Activated naive CD4-positive, alpha-beta T cell treated with anti-CD3 and anti-CD28 coated beads, Interleukin-2, amount 50 U/mL, for 72 hours (primary cell): ENCODE measurements at places on chromosomes 1 and 21. TPM values are rescaled to one million over a fixed set of nuclear protein-coding genes. Genes with fewer than 3 reads are reported as not detected.

DNA sequence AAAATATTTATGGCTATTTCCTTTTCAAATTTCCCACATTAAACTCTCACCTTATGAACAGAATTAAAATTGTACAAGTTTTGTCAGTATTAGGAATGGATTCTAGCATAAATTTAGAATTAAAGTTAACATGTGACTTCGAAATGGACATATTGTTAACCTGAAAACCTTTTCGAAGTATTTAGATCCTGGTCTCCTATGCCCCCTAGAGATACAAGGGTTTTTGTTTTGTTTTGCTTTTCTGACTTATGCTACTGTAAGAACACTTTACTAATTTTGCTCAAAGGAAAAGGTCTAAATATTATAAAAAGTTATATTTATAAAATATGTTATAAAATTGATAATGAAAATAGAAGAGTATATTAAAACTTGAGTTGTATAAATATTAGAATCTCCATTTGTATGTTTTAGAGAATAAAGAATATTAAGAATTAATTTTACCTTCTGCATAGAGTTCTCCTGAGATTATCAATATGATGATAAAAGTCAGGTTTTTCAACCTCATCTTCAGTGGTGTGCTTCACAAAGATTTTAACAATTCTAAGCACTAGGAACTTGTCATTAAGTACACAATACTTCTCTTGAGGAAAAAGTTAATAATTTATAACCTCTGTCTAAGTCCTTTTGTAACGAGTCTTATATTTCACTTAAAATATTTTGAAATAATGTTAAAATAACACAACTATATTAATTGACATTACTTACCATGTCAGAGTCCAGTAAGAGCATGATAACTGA, at the start of gene F13B:
F13B (minus strand) TSS at position 542 of the 738 bp plus-strand sequence; CDS start at position 505, 37 bp downstream.
- no peak for DNase-seq

GRCh38 chr1:41851589-41851988, 67.1 kb downstream of the HIVEP3 start:
- DNase-seq = no peak

GRCh38 chr1:231186356-231187115, 24.7 kb downstream of the TRIM67 start:
- DNase-seq = no peak

DNA sequence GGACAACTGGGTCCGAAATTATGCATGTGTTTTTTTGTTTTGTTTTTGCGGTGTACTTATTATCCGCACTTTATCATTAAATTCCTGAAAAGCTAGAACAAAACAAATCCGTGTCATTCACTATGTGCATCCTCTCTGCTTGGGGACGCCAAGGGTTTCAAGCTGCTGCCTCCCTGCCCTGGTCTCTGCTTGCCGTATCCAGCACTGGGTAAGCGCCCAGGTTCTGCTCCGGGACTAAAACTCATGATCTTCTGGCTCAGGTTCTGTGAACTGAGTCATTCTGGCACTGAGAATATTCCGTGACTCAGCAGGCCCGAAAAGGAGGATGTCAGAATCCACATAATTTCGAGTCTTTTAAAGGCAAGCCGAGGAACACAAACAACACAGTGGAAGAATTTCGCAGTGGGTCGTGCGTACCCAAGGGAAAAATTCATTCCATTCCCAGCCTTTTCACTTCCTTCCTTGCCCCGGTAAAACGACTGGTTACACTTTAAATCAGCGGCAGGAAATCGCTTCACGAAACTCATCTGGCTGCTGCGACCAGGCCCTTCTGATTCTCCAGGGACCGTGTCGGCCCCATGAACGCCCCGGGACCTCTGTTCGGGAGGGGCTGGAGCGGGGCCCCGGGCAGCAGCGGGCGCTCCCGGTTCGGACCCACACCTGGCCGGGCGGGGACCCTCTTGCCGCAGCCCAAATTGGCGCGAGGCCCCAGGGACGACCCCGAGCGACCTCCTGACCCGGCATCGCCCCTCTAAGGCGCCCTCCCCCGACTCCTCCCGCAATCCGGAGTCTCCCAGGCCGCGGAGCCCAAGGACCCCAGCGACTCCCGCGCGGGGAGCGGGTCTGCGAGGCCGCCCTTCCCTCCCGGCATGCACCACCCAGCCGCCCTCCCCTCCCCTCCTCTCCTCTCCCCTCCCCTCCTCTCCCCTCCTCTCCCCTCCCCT, 746 bp upstream of the LAMC1 start:
- DNase-seq = no peak

DNA sequence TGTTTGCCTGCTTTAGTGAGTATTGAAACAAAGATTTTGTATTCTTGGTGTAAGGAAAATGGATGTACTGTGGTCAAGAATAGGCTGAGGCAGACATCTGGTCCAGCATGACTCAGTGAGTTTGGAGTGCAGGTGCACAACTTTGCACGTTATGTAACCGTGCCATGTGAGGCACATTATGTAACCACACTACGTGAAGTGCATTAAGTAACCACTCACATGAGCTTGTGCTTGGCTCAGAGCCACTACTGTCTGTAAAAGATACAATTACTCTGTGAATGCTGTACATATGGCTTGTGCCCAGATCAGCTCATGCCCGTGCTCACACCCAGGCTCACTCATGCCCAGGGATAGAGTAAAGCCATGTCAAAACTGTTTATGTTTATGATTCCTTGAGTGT, 216.8 kb downstream of the CTH start:
- no peak for DNase-seq

DNA sequence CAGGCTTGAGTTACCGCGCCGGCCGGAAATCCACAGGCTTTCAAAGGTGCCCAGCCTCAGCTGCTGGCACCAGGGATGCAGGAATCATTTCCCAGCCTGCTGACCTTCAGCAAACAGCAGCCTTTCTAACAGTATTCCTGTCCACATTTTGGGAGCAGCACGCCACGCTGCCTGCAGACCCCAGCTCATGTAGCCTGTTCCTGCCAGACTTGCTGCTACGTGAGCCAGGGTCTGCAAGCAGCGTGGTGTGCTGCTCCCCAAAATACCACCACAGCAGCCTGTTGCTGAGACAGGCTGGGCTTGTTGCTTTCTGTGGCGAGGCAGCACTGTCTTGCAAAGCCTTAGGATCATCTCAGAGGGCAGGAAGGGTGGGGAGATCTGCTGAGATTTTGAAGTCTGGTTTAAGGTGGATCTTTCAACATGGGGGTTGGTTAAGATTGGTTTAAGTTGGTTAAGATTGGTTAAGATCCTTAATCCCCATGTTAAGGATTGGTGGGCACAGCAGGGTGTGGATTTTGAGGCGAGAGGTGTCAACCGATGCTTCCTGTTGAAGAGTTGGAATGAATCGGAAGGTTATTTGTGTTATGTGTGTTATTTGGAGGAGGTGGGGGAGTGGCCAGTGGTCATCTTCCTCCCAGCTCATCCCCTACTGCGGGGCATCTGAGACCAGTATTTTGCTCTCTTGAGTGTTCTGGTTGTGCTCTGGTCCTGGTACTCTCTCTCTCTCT, 12.9 kb downstream of the FAAH start:
- DNase-seq = no peak

DNA sequence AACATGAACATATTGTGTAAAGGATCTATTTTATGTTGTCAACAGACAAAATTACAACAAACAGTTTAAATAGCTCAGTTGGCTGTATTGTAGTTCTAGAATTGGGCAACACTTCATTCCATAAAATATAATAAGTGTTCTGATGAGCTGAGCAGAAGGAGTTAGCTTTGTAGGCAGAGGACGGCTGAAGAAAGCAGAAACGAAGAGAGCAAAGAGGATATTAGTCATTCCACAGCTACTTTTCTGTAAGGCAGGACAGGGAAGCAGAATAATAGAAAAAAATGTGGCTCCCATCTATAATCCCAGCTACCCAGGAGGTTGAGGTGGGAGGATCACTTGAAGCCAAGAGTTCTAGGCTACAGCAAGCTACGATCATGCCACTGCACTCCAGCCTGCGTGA, 20.2 kb upstream of the IVNS1ABP start:
- no peak for DNase-seq

GRCh38 chr1:180540697-180541594, 17.8 kb upstream of the OVAAL start:
- no peak for DNase-seq

DNA sequence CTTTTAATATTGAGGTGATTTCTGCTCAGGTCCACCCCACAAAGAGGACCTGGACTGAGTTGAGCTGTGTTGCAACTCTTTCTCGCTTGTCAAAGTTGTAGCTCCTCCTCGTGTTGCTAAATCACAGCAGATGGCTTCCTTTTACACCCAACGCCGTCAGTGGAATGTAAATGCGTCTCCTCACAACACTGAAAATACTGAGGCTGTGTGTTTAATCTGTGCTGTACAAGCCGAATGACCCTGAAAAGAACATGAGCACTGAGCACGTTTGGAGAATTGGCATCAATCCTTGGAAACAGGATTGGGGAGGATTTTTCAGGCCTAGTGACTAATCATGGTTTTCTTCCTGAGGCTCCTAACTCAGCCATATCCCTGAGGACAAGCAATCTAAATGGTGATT, 196.0 kb downstream of the CRB1 start:
- no peak for DNase-seq

BRINP3 gene
- not detected for total RNA-seq

SELE gene
- total RNA-seq = not detected

PTPN22 gene
- total RNA-seq = 54.4 TPM

GRCh38 chr1:221636967-221637366, 104.9 kb downstream of the DUSP10 start:
- DNase-seq = no peak

PTGFR gene
- total RNA-seq = not detected

DNA sequence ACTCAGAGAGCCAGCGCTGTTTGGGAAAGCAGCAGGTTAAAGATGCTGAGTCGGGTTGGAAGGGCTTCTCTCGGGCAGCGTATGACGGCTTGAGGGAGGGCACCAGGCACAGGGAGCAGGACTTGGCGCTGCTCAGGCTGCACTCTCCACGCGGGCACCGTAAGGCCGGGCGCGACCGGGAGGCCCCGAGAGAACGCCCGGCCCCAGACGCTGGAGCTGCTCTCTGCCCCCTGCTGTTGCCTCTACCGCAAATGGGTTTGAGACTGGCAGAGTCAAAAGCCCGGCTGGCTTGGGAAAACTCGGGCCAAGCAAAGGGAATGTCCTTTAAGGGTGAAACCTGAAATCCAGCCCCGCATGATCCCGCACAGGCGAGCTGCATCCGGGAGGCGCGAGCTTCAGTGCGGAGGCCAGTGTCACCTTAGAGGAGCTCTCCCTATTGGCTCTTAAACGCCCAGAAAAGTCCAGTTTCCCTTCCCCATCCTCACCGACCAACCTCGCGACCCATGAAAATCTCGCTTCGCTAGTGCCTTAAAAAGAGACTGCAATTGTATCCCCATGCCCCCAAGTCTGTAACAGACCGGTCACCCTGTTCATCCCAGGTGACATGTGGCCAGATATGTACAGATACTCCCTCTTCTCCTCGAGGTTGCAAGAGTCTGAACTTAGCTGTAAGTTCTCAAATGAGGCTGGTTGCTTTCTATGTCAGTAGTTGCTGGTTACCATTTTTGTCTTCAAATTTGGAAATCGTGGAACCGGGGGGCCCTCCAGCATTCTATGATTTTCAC, 1.1 kb downstream of the PRRX1 start:
- DNase-seq = no peak

DNA sequence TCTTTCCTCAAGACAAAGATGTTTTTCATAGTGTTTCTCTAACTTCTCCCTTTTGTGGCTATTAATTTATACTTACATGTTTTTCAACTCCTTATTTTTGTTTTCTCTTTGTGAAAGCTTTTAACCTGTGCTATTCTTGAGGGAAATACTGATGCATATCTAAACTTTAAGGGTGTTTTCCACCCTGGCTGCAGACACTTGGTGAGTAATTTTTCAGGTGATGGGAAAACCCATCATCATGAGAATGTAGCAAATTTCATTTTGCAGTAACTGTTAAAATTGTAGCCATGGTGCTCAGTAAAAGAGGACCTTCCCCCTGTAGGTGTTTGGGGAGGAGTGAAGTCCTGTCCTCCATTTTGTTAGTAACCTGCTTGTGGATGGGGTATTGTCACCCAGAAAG, 124.2 kb downstream of the LIPI start:
- no peak for DNase-seq

GRCh38 chr1:167881786-167882185, 32.1 kb downstream of the ADCY10 start:
- no peak for DNase-seq

DNA sequence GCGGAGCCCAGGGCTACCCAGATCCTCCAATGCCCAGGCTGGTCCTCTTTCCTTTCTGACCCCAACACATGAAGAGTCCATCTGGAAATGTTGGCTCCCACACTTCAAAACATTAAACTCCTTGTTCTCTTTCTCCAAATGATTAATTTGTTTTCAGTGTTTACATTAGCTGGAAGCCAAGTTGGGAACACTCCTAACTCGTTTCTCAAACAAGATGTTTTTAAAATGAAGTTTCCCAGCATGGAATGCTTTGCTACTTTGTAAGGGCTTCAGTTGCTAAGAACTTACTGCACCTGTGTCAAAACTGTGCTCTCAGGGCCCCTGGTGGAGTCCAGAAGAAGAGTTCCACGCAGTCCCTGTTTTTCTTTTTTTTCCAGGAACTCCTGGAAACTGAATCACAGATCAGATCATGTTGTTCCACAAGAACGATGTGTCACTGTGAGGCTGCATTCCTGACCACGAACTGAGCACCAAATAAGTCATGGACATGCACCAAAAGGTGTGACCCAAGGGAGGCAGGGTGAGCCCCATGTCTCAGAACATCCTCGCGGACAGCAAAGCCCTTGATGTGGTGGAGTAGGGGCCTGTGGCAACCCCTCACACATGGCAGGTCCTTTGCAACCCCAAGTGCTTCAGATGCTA, 257.3 kb downstream of the KCNJ6 start:
- DNase-seq = no peak

DNA sequence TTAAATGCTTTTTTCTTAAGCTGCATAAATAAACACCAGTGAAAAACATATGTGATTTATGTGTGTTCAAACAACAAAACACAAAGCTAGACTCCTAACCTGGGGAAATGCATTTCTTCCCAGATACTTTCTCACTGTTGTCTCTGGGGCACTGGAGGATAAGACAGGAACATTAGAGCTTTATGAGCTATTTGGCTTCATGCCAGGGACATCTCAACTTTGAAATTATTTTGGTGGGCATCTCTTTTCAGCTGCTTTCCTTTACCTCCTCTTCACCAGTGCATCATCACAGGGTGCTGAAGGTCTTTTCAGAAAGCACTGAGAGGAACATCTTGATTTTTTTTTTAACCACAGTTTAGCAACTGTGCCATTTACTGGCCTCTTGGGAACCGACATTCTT, 212.9 kb downstream of the DNM3 start:
- no peak for DNase-seq

- DNase-seq = no peak
Observed at GRCh38 chr1:31054349-31054748, 11.2 kb downstream of the PUM1 start.

GRCh38 chr1:151054971-151055547, 4.4 kb downstream of the CDC42SE1 start:
- DNase-seq = no peak

ERO1B gene
- total RNA-seq = 5.0 TPM

DNA sequence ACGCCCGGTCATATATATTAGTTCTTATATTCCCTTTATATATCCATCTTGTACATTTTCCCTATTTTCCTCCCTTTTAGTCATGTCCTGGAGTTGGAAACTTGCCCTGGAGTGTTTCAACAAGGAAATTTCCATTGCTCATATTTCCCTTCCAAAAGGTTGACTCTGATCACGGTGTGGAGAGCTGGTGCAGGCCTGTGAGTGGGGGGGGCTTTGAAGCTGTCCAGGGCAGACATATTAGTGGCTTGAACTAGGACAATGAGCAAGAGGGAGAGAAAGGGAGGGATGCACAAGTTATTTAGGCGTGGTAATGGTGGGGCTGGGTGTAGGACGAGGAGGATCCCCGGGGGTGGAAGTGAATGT, 30.4 kb upstream of the TMEM61 start:
- DNase-seq = no peak

- DNase-seq = no peak
Observed at GRCh38 chr21:42071146-42071737, at the start of gene UMODL1. Gene UMODL1 (plus strand): TSS chr21:42071317. CDS start chr21:42071317, 0 bp downstream.

GRCh38 chr1:153742411-153743142, 14.7 kb downstream of the INTS3 start:
- no peak for DNase-seq
